Right ventricle myocardium inferior (tissue), 1 donor: ENCODE measurements at places on chromosomes 2 and 18. TPM values are rescaled to one million over a fixed set of nuclear protein-coding genes. Genes with fewer than 3 reads are reported as not detected.

Gene LONRF2
- total RNA-seq = 14.9 TPM

Gene SCYGR4
- total RNA-seq = not detected

Gene ADCYAP1
- total RNA-seq = not detected

Gene MERTK
- 6.6 TPM for total RNA-seq
